ENCODE measurements at places on chromosomes 1 and 21.

DNA sequence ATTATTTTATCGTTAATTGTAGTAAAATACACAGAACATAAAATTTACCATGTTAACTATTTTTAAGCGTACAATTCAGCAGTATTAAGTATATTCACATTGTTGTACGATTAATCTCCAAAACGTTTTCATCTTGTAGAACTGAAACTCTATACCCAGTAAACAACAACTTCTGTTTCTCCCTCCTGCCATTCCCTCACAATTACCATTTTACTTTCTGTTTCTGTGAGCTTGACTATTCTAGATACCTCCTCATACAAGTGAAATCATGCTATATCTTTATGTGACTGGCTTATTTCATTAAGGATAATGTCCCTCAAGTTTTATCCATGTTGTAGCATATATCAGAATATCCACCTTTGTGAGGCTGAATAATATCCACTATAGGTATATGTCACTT lies 156.8 kb downstream of the ST6GALNAC3 start:
- no peak for DNase-seq

DNA sequence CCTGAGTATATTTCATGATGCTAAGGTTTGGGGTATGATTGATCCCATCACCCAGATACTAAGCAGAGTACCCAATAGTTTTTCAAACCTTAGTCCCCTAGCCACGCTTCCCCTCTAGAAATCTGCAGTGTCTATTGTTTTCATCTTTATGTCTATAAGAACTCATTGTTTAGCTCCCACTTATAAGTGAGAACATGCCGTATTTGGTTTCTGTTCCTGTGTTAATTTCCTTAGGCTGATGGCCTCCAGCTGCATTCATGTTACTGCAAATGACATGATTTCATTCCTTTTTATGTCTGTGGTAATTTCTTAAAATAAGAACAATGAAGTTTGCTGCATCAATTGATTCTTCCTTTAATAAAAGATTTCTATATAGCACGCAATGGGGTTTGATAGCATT lies 301.3 kb downstream of the PLPP3 start:
- no peak for DNase-seq

DNA sequence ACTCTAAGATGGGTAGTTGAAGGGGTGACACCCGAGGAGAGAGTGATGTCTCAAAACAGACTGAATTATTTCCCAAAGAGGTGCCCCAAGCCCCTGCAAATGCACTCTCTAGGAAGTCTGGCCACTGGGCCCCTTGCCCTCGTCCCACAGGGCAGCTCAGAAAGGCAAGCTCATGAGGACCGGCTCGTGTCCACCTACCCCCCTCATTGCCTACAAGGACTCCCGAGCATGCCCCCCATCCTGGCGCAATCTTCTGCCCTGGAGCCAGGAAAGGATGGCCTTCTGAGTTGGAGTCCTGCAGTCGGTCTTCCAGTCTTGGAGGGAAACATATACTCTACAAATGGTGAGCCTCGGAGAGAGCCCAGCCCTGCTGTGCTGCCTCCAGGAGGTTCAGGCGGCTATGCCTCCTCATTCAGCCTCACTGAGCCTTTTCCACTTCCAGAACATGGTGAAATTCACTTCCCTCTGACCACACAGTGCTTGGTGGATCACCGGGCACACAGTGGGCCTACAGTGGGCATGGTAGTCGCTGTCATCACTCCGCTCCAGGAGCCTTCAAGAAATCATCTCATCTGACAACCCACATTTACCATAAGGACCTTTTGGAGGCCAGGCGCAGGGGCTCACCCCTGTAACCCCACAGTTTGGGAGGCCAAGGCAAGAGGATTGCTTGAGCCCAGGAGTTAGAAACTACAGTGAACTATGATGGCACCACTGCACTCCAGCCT lies 5.8 kb upstream of the WNT3A start:
- no peak for DNase-seq

- DNase-seq, result no peak
Measured at GRCh38 chr1:86416343-86416742, 7.6 kb upstream of the CLCA2 start.

- DNase-seq, result no peak
Measured at GRCh38 chr1:18693256-18694098, 62.8 kb downstream of the PAX7 start.

- no peak for DNase-seq
Measured at GRCh38 chr1:225670806-225671733, 18.1 kb upstream of the ENAH start.

GRCh38 chr1:163263818-163264655 lies 57.7 kb upstream of the NUF2 start:
- no peak for DNase-seq

DNA sequence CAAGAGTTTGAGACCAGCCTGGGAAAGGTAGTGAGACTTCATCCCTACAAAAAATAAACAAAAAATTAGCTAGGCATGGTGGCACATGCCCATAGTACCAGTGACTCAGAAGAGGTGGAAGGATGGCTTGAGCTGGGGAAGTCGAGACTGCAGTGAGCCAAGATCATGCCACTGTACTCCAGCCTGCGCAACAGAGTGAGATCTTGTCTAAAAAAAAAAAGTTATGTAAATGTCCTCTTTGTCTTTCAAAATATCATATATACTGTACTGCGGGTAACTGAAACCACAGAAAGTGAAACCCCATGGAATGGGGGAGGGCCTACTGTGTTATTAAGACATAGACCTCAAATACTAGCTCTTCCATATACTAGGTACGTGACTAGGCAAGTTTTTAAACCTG lies 20.8 kb downstream of the ACADM start:
- DNase-seq, result no peak

DNA sequence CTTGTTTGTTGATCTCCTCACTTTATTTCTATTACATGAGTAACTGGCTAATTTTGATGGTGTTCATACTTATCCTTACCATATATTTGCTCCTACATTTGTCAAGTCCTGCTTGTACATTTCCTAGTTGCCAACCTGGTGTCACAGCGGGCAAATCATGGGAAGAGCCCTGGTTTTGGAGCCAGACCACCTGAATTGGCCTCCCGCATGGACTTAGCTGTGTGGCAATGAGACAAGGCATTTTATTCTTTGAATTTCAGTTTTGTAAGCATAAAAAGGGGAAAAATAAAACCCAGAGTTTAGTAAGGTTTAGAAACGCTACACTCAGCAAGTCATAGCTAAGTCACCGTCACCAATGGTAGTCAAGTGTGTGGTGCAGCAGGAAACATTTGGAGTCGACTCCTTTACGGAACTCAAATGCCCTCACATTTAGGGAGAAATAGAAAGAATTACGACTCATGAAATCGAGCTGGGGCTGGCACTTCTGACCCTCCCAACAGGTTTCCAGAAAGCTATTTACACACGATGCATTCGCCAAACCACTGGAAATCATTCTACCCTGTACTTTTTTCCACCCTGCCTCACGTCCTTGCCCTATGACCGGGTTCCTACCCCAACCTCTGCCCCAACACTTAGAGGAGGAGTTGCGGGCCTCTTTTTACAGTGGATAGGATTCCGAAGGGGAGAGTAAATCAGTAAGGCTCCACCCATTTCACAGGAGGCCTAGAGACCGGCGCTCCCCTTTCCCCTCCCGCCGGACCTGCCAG lies 492 bp upstream of the PGM1 start:
- no peak for DNase-seq

GRCh38 chr1:116393792-116394191 lies 20.7 kb downstream of the ATP1A1 start:
- no peak for DNase-seq

DNA sequence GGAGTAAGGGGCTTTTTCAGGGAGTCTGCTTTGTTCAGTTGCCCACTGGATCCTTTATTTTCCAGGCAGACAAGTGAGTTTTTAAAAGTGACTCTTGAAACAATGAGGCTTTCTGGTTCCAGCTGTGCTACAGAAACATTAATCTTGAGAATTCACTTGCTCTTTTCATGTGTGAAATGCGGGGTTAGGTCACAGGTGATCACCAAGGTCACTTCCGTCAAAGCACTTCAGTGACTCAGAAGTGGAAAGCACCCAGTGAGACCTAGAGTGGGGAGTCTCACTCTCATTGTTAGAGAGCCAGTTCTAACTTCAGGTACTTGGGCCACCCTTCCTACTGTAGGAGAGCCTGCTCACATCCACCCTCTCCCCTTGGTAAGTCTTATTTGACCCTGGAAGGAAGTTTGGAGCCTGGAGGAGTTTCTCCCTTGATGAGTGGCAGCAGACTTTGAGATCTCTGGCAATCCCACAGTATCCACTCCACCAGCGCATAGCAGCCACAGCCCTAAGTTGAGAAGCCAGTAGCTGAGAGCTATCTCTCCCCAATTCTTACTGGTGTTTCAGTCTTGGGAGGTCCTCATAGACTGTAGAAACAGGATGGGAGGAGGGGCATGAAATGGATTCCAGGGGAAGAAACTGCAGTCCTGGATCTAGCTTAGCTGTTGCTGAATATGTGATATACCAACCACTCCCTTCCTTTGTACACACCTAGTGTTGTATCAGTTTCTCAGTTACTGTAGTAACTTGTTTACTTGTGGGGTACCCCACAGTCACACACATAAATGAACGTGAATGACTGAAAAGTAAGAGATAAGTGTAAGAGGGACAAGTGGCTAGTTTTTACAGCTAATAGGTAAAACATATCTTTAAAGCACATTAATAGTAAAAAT lies 3.1 kb downstream of the TACSTD2 start:
- no peak for DNase-seq

DNA sequence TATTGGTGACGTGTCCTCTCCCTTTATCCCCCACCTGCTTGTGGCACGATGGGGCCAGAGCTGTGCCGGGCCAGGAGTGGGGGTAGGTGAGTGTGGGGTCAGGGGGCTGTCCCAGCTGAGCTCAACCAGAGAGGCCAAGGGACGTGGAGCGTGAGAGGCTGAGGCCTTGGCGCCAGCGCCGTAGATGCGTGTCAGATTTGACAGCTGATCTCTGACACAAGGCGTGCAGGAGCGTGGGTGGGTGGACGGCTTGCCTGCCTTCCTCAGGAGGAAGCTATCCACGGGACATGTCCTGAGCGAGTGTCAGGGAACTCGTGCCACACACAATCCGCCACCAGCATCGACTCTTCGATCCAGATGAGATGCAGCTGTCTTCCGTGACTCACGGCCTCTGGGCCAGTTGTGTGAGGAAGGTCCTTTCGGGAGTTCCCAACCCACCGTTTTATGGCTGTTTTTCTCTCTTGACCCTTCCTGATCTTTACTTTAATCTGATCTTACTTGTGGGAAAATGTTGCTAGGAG lies 56.7 kb downstream of the SPSB1 start:
- DNase-seq, result no peak

- peak; percentile 70 for DNase-seq
Measured at GRCh38 chr1:172449585-172450523, 6.0 kb upstream of the PIGC start.

DNA sequence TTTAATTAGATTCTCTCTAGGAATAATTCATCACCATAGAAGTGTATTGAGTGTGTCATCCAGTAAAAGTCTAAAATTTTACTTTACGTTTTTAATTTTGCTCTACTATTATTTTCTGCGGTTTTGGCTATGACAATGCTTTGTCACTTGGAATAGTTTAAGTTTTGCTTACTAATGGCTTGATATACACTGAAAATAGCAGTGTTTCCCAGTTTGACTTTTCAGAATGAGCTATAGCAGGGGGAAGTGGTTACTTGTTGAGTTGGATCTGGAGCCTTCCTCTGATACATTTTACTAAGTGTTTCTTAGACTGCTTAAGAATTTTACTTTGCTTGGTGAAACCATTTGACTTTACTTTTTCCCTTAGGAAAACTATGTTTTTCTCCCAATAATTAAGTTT lies 5.0 kb downstream of the DNAJC16 start:
- no peak for DNase-seq

DNA sequence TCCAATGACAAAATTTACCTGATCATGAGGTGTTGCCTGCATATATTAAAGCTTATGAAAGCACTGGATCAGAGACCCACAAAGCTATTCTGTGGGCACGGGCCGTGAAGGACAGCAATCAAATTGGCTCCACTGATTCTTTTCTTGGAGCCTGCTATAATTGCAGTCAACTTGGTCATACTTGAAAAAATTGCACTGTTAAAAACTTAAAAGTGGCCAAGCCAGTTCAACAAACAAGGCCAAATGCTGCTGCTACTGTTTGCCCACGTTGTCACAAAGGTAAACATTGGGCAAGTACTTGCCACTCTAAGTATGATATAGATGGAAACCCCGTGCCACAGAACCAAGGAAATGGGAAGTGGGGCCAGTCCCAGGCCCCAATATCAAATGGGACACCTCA lies 37.8 kb downstream of the CYP4A11 start:
- DNase-seq, result no peak
